ENCODE measurements at places on chromosomes 2 and 18.

DNA sequence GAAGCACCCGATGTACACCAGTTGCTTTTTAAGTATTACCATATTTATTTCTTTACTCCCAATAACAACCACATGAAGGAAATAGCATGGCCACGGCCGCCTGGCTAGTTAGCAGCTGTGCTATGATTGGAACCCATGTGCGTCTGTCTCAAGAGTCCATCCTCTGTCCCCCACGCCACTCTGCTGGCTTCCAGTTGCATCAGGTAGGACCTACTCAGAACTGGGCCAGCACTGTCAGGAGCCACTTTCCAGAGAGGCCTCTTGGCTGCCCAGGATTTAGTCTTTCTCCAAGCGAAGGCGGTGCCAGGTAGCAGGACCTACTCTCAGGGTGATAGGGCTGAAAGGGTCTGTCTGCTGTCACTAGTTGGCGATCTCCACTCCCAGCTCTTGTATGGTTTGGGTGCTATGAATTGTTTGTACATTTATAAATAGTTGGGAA, 22.1 kb downstream of the ASB18 start:
- DNase-seq, result no peak

GRCh38 chr2:240711296-240711695, 19.6 kb downstream of the AQP12A start:
- no peak for DNase-seq

DNA sequence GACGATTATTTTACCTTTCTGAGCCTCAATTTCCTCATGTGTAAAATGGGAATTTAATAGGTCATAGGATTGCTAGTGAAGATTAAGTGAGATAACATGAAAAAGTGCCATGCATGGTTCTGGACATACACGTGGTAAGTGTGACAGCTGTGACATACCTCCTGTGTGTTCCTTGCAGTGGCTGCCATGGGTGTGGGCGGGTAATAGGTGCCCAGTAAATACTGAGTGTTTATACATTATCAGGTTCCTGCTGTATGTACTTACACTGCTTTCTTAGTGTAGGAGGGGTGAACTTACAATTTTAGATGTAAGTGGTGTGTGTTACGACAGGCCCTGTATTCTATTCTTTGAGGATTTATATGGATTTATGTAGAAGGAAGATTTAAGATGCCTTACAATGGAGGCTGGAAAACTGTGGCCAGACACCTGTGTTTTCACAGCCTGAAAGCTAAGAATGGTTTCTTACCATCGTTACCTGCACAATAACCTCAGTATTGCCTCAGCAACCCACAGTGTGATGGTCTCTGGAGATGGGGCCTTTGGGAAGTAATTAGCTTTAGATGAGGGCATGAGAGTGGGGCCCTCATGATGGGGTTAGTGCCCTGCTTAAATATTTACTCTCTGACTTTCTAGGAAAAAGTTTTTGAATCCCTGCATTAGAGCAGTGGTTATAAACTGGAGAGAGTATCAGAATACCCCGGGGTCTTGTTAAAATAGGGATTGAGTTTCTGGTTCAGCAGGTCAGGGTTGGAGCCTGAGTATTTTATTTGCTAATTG, 78.1 kb downstream of the ASAP2 start:
- no peak for DNase-seq

- DNase-seq, result peak; percentile 40
These were observed 1.5 kb upstream of the GPBAR1 start for GRCh38 chr2:218259099-218259961.

GRCh38 chr2:12317814-12318426, 398.8 kb upstream of the TRIB2 start:
- DNase-seq, result no peak

GRCh38 chr2:127674241-127675209, 805 bp downstream of the LIMS2 start:
- DNase-seq, result no peak

- no peak for DNase-seq
These were observed 383.0 kb downstream of the TMEM182 start for GRCh38 chr2:103144837-103145236.

GRCh38 chr2:162926907-162927306, 88.3 kb upstream of the KCNH7 start:
- DNase-seq, result no peak

- no peak for DNase-seq
These were observed 211.6 kb downstream of the MGAT5 start for GRCh38 chr2:134465228-134466105.

- no peak for DNase-seq
These were observed 72.2 kb downstream of the CAB39 start for GRCh38 chr2:230784795-230785194.

GRCh38 chr18:58225101-58225500, 181.1 kb downstream of the NEDD4L start:
- DNase-seq, result no peak

GRCh38 chr2:23250371-23250770, 134.6 kb upstream of the KLHL29 start:
- DNase-seq, result no peak

GRCh38 chr18:11995445-11996189, 14.3 kb downstream of the IMPA2 start:
- peak; percentile 89 for DNase-seq

- DNase-seq, result no peak
These were observed 106.4 kb downstream of the CTAGE1 start for GRCh38 chr18:22311301-22311700.

DNA sequence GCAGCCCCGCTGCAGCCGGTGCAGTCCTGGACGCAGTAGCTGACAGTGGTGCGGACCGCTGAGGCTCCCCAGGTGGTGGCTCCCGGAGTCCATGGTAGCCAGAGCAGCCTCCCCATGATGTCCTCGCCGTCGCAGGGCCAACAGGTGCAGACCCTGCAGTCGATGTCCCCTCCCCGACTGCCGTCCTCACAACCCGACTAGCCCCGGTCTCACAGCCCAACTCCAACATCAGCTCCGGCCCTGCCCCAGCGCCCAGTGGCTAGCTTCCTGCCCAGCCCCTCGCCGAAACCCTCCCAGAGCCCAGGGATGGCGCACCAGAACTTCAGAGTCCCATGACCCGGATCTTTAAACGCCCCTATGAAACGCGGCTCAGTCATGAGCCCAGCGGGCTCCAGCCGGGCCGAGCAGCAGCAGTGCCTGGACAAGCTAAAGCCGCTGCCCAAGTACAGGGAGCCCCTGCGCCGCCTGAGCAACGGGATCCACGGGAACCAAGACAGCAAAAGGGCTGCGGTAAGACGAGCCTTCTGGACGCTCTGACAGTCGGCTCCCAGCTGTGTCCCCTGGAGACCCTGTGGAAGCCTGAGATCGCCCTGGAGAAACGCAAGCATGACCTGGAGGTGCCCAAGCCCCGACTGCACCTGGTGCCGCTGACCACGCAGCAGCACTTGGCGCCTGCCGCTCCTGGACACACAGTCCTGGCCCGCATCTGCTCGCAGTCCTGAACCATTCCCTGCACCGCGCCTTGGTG, 53.8 kb upstream of the TUBA3E start:
- DNase-seq, result no peak

GRCh38 chr2:30110773-30111172, 36.0 kb upstream of the YPEL5 start:
- DNase-seq, result no peak

- no peak for DNase-seq
These were observed 4.6 kb upstream of the D2HGDH start for GRCh38 chr2:241729868-241730267.

Data from mesendoderm (in vitro differentiated cells).